ENCODE measurements at places on chromosomes 2 and 18.

DNA sequence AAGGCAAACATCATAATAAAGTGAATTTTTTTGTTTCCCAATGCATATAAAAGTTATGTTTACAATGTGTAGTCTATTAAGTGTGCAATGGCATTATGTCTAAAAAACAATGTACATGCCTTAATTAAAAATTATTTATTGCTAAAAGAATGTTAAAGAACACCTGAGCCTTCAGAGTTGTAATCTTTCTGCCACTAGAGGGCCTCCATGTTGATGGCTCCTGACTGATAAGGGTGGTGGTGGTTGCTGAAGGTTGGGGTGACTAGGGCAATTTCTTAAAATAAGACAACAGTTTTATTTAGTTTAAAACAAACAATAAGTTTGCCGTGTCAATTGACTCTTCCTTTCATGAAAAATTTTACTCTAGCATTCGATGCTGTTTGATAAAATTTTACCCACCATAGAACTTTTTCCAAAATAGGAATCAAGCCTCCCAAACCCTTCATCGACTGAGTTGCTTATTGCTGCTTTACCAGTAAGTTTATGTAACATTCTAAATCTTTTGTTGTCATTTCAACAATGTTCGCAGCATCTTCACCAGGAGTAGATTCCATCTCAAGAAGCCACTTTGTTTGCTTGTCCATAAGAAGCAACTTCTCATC is 32.3 kb downstream of the MAP3K2 start:
- no peak for DNase-seq

DNA sequence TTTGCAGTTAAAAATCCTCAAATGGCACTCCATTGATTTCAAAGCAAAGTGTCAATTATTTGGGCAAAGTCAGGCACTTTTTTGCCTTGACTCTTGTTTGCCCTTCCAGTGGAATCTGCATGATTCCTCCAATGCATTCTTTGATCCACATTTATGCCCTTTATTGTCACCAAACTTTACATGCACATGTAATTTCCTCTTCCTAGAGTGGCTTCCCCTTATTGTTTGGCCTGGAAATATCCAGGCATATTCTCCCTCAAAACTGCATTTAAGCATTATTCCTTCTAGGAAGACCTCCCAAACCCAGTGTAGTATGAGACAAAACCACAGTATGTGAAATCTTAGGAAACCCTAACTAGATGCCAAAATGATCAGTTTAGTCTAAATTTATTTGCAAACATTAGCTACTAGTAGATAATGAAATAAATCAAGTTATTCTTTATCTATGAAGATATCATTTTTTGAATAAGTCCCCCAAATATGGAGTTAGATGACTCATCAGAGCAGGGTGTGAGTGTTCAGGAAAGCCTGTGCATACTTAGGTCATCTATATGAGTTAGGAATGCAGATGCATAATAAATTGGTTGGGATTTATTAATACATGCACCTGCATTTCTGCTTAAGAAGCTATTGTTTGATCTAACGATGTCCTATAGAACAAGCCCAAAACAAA is 433.3 kb upstream of the TCF4 start:
- DNase-seq: no peak

- DNase-seq: no peak
Measured at GRCh38 chr2:191693778-191694177, 15.8 kb downstream of the NABP1 start.

DNA sequence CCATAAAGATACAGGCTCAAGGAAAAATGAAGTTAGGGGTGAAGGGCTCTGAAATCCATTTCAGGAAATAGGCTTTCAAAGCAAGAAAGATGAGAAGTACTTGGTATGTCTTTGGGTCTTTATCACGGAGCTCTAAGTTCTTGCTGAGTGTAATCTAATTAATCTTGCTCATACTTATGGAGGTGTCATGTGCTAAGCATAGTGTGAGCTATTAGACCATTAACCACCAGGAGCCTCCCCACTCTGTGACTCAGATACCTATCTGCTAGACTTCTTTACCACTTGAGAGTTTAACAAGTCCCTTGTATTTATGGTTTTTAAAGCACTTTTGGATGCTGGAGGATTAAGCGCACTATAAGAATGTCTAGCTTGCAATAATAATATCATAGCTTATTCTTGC is 678.7 kb downstream of the EPHA4 start:
- DNase-seq: no peak

- no peak for DNase-seq
Measured at GRCh38 chr2:55136138-55136541, 85.9 kb upstream of the RTN4 start.

DNA sequence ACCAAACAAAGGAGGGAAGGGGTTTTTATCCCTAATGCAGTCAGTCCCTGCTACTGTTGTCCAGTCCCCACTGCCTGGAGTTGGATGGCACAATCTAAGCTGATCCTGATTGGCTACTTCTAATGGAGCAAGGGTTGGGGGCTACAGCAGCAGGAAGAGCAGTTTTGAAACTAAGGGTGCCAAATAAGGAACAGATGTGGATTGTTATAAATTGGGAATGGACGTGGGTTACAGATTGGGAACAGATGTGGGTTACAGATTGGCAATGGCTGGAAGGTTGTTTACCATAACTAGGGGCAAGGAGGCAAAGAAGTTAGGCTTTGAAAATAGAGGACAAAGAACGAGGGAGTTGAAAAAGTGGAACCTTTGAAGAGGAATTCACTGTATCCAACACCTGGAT is 16.0 kb upstream of the PROM2 start:
- DNase-seq: no peak

DNA sequence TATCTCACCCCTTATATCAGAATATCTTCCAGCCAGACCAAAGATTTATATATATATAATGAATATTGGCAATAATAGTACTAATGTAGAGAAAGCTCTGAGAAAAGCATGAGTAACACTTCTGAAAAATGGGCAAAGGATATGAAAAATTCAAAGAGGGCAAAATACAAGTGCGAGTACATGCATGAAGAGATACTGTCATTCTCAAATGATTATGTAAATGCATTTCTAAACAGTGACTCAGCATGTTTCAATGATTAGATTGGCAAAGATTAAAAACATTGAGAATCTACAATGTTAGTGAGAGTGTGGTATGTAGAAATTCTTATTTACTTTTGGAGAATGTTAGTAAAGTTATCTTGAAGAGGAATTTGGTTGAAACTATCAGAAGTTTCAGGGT is 118.3 kb upstream of the NEDD4L start:
- DNase-seq: no peak

DNA sequence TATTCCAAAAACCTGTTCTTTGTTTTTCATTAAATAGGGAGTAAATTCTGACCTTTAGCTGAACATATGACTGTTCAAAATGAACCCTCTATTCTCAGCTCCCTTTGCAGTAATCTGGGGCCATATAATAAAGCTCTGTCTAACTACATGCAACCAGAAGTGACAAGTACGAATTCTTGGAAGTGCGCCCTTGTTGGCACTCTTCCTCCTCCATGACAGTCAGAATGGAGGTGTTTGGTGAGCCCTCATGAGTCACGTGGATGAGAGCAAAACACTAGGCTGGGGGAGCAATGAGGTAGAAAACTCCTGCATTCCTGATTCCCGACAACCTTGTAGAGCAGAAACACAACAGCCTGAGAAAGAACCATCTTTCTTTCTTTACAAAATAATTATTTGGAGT is 552.9 kb downstream of the FBXO15 start:
- no peak for DNase-seq

GRCh38 chr2:201004370-201004769 is 40.9 kb upstream of the ORC2 start:
- DNase-seq: peak; percentile 31

- DNase-seq: no peak
Measured at GRCh38 chr18:8801263-8801901, 96.0 kb downstream of the MTCL1 start.

DNA sequence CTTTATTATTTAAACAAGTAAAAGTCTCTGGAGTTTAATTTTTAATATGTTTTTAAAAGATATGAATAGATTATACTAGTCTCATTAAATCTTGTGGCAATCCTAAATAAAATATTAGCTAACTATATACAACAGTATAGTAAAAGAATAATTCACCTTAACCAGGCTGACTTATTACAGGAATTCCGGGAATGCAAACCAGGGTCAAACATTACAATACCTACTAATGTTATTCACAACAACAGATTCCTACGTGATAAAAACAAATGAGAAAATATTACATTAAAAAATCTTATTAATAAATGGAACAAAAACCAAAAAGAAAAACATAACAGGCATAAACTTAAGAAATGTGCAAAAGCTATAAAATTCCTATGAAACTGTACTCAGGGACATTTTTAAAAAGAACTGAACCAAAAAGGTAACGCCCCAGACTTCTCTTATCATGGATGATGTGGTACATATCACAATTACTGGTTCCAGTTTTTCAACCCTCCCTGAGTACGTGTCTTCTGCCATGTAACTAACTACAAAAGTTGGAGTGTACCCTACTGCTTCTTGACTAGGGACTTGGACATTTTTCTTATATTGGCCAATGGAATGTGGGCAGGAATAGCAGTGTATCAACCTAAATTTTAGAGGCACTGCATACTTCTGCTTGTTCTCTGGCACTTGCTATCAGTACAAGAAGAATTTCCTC is 20.2 kb downstream of the TTC21B start:
- DNase-seq: no peak

GRCh38 chr2:100776445-100776844 is 43.5 kb upstream of the NPAS2 start:
- DNase-seq: no peak

GRCh38 chr18:77110936-77111335 is 21.6 kb downstream of the MBP start:
- no peak for DNase-seq

DNA sequence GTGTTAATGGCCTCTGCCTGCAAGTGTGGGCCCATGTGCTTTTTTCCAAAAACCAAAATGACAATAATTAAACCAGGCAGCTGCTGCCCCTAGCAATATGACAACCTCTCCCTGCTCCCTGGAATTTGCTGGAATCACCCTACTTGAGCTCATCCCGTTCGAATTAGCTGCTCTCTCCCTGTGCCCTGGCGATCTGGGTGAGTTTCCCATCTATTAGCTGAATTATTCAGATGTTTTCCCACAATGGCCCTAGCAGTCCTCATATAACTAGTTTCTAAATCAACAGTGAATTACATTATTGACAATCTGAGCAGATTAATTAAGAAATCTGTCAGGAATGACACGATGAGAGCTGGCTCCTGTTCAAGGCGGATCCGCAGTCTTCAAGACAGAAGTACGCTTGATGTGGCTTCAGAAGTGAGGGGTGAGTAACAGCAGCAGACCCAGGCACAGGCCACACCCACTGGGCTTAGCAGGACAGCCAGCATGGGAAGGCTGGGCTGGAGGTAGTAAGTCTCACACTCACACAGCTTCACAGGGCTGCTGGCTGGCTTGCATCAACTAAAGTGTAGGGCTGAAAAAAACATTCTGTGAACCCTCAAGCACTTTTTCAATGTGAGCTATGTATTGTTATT is 366.2 kb upstream of the ID2 start:
- DNase-seq: peak; percentile 51

DNA sequence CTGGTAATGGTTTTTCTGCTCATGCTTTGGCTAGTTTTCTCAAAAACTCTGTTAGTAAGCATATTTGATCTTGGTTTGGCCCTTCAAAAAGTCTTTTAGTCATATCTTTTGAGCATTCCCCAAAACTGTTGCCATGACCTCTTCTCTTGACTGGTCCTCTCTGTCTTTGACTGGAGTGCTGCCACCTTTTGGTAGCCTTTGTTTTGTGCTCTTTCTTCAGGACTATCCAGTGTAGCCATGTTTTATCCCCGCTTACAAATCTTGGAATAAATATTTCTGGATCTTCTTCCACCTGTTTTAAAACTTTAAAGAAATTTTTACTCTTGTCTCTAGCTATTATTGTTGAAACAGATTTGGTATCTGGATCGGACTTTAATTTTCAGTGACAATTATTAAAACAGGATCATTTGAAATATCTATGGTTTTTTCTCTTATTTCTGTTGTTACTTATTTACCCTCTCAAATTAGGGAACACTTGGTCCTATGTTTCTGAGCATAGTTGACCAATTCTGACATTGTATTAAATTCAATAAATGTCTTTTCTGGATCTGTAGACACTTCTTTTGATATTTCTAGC is 965 bp upstream of the ELOA2 start:
- DNase-seq: peak; percentile 9

- no peak for DNase-seq
Measured at GRCh38 chr18:53883771-53884170, 340.7 kb downstream of the MBD2 start.

- no peak for DNase-seq
Measured at GRCh38 chr2:55966401-55967118, 43.0 kb upstream of the EFEMP1 start.

DNA sequence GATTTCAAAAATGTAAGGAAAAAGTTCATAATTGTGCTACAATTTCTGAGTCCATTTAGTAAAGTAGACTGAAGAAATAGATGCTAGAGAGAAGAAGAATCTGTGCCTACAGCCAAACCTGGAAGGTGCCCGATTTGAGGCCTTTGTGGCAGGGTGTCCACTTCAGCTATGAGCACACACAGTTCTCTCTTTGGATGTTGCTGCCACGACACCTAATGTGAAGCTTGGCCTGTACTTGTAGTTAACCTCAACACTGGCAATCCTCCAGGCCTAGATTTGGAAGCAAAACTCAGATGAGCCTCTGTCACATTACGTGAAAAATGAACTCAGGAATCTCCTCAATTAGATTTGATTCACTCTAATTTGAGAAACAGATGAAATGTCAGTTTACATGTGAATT is 90.1 kb upstream of the LRP1B start:
- peak; percentile 25 for DNase-seq

GRCh38 chr18:47175283-47175897 is 774 bp downstream of the IER3IP1 start:
- DNase-seq: no peak

DNA sequence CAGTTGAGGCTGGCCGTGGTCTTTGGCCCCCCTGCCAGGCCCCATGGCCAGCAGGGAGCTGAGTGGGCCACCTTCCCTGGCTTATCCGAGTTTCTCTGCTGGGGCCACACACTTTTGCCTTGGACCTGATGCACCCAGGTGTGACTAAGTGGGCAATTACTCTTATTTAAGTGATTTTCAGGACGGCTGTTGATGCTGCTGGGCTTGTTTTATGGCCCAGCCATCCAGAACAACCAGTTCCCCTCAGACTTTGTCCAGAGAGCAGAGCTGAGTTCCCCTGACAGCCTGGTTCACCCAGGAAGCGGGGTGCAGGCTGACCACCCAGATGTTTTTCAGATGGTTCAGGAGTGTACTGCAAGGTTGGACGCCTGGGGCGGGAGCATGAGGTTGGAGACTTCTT is 68.8 kb downstream of the GLI2 start:
- peak; percentile 66 for DNase-seq

DNA sequence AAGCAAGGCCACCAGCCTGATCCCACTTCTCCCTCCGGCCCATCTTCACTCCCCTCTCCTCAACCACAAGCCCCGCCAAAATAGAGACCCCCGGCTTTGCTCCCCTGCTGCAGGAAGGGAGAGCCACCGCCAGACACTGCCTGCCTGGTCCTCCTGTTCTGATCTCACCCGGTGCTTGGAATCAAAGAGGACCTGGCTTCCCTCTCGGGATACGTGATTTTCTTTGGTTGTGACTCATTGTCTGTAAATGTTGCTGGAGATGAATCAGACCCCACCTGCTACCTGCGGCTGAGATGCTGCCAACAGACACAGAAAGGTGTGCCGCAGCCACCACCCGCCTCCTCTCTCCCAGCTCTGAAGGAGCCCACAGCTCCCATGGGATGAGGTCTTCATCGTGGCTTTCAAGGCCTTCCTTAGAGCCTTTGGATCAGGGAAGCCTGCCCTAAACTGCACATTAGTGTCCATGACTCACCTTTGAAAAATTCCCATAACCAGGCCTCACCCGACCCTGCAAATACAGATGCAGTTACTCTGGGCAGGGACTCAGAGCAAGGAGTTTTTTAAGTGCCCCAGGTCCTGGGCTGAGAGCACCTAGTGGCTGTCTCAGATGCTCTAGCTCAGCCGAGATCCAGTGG is 79.4 kb upstream of the ZNF532 start:
- DNase-seq: no peak
